ENCODE measurements at places on chromosomes 7 and 10.

- no peak for DNase-seq
- no peak overlapping the region for H3K4me3 ChIP-seq
- peaks cover 8% of the 10 kb centered on the region for H3K4me1 ChIP-seq
- H3K36me3 ChIP-seq: no peaks in the 10 kb centered on the region
- H3K27ac ChIP-seq: no peak overlapping the region
- peaks cover 8% of the 10 kb centered on the region for H3K27me3 ChIP-seq
Observed at GRCh38 chr7:45092931-45093235, 4.1 kb upstream of the NACAD start.

GRCh38 chr10:56728349-56728748, 367.3 kb upstream of the ZWINT start:
- H3K4me3 ChIP-seq: no peak overlapping the region
- H3K27ac ChIP-seq: no peak overlapping the region
- no peaks in the 10 kb centered on the region for H3K27me3 ChIP-seq
- no peaks in the 10 kb centered on the region for H3K4me1 ChIP-seq

GRCh38 chr10:11265484-11265883, 247.8 kb downstream of the CELF2 start:
- H3K4me1 ChIP-seq: peaks cover 73% of the 10 kb centered on the region
- H3K27ac ChIP-seq: no peak overlapping the region
- no peak for DNase-seq
- H3K27me3 ChIP-seq: no peaks in the 10 kb centered on the region
- H3K4me3 ChIP-seq: no peak overlapping the region
- H3K36me3 ChIP-seq: peaks cover 63% of the 10 kb centered on the region

DNA sequence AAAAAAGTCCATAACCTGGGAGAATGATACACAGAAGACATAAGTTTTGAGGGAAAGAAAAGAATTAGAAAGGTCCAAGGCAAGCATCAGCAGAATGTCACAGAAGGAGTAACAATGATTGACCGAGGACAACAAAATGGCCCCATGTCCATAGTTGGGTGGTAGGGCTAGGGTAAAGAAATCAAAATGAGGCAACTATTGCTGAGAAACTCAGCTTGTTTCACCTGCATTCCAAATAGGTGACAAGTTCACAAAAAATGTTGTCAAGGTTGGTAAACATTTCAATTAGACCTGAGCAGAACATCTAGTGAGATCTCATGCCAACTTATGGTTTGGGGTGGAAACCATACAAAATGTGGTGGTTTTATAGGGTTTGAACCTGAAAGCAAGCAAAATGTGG, 22.8 kb upstream of the DLX6 start:
- no peaks in the 10 kb centered on the region for H3K36me3 ChIP-seq
- DNase-seq: no peak
- H3K27ac ChIP-seq: no peak overlapping the region

GRCh38 chr10:43952760-43953159, 304.1 kb upstream of the ZNF32 start:
- no peaks in the 10 kb centered on the region for H3K4me1 ChIP-seq
- H3K27ac ChIP-seq: no peak overlapping the region
- H3K27me3 ChIP-seq: no peaks in the 10 kb centered on the region
- no peak overlapping the region for H3K4me3 ChIP-seq

DNA sequence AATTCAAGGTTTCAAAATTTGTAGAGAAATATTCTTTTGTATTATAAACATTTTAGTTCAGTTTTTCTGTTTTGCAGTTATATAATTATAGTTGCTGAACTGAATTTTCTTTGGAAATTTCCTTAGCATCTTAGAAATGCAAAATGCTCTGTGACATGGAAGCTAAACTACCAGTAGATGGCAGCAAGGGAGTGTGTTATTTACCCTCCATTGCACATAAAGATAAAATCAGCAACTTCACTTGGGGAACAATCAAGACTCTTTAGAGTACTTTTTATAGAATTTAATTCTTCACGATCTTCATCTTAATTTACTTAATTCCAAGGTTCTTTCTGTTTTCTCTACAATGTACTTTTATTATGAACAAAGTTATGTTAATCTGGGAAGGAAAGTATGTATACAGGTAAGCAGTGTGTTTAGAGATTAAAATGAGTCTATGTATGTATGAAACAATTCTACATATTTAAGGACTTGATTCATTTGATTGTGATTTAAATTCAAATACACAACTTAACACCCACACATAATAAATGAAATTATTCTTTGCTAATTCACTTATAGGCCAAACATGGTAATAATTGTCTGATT, 404.2 kb downstream of the THSD7A start:
- no peak overlapping the region for H3K4me3 ChIP-seq
- no peaks in the 10 kb centered on the region for H3K36me3 ChIP-seq
- DNase-seq: peak; percentile 0
- H3K4me1 ChIP-seq: no peaks in the 10 kb centered on the region

GRCh38 chr10:111481261-111481826, 404.5 kb downstream of the ADRA2A start:
- DNase-seq: no peak
- no peaks in the 10 kb centered on the region for H3K27me3 ChIP-seq
- no peak overlapping the region for H3K4me3 ChIP-seq
- no peak overlapping the region for H3K27ac ChIP-seq

DNA sequence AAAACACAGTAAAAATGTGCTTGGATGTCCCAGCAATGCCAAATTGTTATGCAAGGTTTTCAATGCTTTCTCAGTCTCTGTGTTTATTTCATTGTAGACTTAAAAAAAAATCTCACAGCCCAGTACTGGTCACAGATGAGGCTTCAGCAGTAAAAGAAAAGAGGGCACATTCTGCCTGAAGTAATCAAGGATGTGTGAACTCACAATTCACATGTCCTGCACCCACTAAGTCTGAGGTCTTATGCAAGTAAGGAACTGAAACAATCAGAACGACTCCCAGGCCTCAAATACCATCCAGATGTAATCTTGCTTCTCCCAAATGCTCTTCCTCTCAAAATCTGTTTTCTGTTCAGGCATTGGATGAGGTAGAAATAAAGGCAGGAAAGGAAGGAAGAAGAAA, 33.7 kb downstream of the ADRB1 start:
- H3K36me3 ChIP-seq: no peaks in the 10 kb centered on the region
- no peak overlapping the region for H3K4me3 ChIP-seq
- no peak overlapping the region for H3K27ac ChIP-seq
- H3K4me1 ChIP-seq: peaks cover 11% of the 10 kb centered on the region

DNA sequence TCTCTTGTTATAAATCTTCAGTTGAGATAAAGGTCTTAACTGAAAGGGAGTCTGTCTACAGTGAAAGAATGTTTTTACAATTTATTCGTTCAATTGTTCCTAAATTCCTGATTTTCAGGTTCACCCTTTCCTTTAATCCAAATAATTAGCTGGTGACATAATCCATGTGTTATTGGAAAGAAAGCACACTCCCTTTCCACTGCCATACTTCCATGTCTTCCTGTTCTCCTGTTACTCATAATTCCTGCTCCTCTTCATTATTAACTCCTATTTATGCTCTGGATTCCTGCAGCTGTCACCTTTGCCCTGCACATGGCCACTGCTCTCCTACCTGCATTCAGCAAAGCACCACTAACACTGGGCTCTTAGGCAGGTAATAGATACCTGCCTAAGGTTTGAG, 40.0 kb upstream of the FAM3C start:
- H3K27me3 ChIP-seq: no peaks in the 10 kb centered on the region
- H3K27ac ChIP-seq: no peak overlapping the region
- H3K4me1 ChIP-seq: peaks cover 22% of the 10 kb centered on the region

GRCh38 chr10:12062754-12063482, 5.8 kb upstream of the DHTKD1 start:
- peaks cover under 1% of the 10 kb centered on the region for H3K4me1 ChIP-seq
- H3K36me3 ChIP-seq: no peaks in the 10 kb centered on the region
- no peak overlapping the region for H3K27ac ChIP-seq
- no peaks in the 10 kb centered on the region for H3K27me3 ChIP-seq
- H3K4me3 ChIP-seq: no peak overlapping the region

DNA sequence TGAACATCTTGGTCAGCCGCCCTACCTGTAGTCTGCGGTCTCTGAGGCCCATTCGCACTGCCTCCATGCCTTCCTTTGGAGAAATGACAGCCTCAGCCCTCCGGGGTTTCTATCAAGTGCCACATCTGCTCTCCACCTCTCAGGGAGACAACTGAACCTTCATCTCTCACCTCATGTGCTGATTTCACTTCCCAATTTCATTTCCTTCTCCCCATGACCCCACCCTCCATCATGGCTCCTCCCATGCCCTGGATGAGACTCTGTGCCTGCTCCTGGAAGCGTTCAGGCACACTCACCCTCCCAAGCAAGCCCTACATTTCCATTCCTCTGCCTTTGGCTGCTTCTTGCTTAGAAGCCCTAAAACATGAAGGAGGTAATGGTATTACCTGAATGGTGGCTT, 7.8 kb upstream of the SCD start:
- H3K27me3 ChIP-seq: no peaks in the 10 kb centered on the region
- H3K4me1 ChIP-seq: no peaks in the 10 kb centered on the region
- no peak overlapping the region for H3K27ac ChIP-seq
- DNase-seq: no peak

DNA sequence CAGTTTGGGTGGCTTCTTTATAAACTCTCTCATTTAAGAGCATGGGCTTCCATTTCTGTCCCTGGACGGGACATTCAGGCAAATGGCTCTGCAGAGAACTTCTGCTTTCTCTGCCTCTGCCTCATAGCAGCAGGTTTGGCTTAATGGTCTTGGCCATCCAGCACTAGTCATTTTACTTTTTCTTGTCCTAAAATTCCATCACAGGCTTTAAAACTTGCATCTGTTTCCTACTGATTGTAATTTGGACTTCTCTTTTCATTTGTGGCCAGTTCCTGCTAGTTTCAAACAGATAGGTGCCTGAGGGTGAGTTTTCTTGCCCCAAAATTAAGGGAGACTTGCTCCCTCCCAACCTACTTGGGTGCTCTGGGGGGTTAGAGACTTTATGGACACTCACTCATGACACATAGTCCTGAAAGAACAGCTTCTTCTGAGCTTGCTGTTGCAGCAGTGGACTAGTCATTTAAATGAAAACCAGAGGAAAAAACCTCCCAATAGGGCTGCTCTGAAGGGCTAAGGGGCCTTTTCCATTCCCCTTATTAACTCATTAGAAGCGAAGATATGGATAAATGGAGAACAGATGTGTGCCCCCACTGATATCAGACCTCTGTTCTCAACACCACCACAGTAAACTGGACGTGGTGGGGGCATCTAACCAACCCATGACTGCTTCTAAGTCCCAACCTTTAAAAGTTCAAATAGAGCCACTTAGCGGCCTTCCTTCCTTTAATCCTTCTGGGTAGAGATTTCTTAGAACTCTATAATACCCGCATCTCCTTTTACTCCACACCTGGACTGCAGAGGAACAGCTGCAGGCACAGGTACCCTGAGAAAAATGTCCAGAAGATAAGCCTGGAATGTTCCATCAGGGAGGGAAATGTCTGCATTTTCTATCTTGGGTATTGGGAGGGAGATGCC, 38.8 kb downstream of the SVOPL start:
- H3K4me3 ChIP-seq: no peak overlapping the region
- no peaks in the 10 kb centered on the region for H3K27me3 ChIP-seq
- H3K4me1 ChIP-seq: no peaks in the 10 kb centered on the region
- no peak overlapping the region for H3K27ac ChIP-seq
- no peaks in the 10 kb centered on the region for H3K36me3 ChIP-seq

- H3K4me1 ChIP-seq: peaks cover 4% of the 10 kb centered on the region
- H3K4me3 ChIP-seq: no peak overlapping the region
- no peak for DNase-seq
- no peak overlapping the region for H3K27ac ChIP-seq
- no peaks in the 10 kb centered on the region for H3K36me3 ChIP-seq
Observed at GRCh38 chr7:11835260-11835659, 3.3 kb upstream of the THSD7A start.

- no peaks in the 10 kb centered on the region for H3K4me1 ChIP-seq
- H3K27ac ChIP-seq: no peak overlapping the region
- H3K36me3 ChIP-seq: peaks cover 11% of the 10 kb centered on the region
- no peaks in the 10 kb centered on the region for H3K27me3 ChIP-seq
- no peak for DNase-seq
Observed at GRCh38 chr10:35042783-35043182, 47.4 kb downstream of the CUL2 start.

DNA sequence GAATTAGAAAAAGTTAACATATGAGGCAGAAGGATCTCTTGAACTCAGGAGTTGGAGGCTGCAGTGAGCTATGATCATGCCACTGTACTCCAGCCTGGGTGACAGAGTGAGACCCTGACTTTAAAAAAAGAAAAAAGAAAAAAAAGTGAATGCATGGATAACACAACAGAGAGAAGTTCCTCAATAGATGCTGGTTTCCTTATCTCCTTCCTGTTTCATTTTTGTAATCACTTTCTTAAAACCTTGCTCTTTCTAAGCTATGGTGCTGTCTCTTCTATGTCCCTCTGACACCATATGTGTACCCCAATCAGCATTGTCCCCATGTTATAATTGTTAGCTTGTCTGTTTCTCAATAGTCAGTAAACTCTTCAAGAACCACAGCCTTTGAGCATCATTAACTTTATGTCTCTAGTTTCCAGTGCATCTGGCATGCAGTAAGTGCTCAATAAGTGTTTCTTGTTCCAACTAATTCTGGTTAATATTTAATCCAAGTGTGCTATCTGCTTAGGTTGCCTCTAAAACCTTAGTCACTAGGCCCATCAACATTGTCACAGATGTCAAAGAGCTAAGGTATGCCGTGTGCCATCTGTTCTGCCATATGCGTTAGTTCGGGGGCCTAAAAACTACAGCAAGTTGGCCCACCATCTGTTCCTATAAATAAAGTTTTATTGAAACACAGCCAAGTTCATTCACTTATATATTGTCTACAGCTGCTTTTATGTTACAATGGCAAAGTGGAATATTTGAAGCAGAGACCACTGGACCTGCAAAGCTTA, 36.2 kb downstream of the MPP7 start:
- DNase-seq: no peak
- H3K27me3 ChIP-seq: no peaks in the 10 kb centered on the region
- H3K36me3 ChIP-seq: no peaks in the 10 kb centered on the region
- peaks cover under 1% of the 10 kb centered on the region for H3K4me1 ChIP-seq
- no peak overlapping the region for H3K4me3 ChIP-seq
- no peak overlapping the region for H3K27ac ChIP-seq

DNA sequence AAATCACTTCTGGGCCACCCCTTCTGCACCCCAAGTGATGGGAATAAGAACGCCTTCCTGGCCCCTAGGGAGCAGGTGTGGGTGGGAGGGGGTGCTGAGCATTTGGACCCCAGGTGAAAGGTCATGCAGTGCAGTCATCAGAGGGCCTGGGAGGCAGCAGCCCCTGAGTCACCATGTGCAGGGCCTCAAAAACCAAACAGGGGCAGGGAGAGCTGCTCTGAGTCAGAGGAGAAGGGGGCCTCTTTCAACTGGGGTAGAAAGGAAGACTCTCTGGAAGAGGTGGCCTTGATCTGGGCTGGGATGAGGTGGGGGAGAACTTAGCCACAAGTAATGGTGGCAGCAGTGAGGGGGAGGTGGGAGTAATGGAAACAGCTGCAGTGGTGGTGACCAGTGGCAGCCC, 164.3 kb downstream of the BUB3 start:
- no peak for DNase-seq
- no peaks in the 10 kb centered on the region for H3K36me3 ChIP-seq
- no peaks in the 10 kb centered on the region for H3K4me1 ChIP-seq
